ENCODE measurements at places on chromosomes 6 and 20.
A peak's percentile ranks its signal among the peaks of the same experiment; 100 is the strongest.

GRCh38 chr20:36490191-36490590 is 51.1 kb upstream of the MYL9 start:
- DNase-seq, result no peak

DNA sequence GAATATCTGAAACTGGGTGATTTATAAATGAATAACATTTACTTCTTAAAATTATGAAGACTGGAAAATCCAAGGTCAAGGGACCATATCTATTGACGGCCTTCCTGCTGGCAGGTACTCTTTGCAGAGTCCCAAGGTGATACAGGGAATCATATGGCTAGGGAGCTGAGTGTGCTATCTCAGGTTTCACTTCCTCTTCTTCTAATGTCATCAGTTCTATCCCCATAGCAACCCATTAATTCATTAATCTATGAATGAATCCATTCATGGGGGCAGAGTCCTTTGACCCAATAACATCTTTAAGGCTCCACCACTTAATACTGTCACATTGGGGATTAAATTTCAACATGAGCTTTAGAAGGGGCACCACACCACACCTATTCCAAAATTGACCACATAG is 772.0 kb downstream of the HACE1 start:
- DNase-seq, result no peak

DNA sequence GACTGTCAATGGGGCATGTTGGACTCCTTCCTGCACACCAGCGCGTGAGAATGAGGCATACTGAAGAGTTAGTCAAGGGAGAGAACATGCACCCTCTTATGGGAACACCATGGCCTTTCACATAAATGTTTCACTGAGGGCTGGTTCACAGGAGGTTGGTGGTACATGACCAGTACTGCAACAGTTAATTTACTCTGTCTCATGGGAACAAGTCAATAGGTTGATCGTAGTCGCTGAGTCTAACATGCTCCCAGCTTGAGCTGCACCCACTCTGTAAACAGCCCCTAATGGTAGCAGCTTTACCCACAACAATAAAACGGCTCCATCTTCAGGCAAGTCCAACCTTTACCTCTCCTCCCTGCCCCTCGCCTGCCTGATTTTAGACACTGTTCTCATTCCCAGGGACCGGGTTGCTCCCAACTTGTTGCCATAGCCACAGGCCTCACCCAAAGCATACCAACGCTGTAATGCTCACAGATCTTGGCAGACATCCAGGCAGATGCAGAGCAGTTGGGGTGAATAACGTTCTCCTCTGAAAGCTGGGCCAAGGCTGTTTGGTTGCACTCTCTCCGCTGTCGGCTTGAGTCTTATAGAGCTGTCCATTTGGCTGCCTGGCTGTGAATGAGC is 111.3 kb downstream of the LY86 start:
- peak; percentile 65 for DNase-seq

- no peak for DNase-seq
Measured at GRCh38 chr6:143549221-143549948, 37.9 kb upstream of the FUCA2 start.

DNA sequence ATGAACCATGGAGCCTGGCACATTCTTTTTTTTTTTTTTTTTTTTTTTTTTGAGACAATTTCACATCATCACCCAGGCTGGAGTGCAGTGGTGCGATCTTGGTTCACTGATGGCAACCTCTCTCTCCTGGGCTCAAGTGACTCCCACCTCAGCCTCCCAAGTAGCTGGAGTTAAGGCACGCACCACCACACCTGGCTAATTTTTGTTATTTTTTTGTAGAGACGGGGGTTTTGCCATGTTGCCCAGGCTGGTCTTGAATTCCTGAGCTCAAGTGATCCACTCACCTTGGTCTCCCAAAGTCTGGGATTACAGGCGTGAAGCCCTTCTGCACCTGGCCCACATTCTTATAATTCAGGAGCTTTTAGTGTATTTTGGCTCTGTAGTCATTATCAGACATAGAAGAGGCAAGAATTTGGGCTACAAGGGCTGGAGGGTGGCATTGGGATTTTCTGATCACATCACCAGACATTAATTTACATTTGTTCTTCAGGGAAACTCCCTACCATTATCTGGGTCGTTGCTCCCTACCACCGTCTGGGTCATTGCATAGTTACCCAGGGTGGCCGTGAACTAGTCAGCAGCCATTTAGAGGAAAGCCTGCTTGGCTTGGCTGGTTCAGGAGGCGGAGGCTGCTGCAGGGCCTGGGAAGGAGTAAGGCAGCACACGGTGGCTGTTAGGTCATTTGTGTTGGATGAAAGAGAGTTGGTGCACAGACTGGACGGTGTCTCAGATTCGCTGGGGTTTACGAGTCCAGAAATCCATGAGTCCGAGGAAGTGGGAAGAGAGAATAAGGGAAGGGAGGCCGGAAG is 17.6 kb downstream of the ARID1B start:
- DNase-seq, result no peak

DNA sequence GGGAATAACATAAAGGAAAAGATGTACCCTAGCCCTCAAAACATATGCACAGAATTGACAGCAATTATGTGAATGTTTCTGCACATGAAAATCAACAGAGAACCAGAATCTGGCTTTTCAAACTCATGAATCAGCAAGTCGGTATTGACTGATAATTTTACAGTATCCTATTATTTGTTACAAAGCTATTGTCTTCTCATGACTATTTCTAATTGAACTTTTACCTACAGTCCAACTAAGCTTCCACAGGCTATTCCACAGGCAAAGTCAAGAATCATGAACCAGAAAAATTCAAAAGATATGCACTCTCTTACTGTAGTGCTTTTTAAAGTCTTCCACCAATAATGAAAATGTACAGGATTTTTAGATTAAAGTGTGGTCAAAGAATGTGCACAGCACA is 49.1 kb upstream of the DST start:
- no peak for DNase-seq
